ENCODE measurements at places on chromosomes 6 and 20.

GRCh38 chr6:39137245-39137644 lies 22.3 kb upstream of the SAYSD1 start:
- H3K4me1 ChIP-seq, result no peaks in the 10 kb centered on the region
- peak; percentile 69 for DNase-seq
- no peaks in the 10 kb centered on the region for H3K36me3 ChIP-seq
- H3K27me3 ChIP-seq, result peaks cover 6% of the 10 kb centered on the region
- H3K27ac ChIP-seq, result no peak overlapping the region

- no peaks in the 10 kb centered on the region for H3K36me3 ChIP-seq
- H3K27ac ChIP-seq, result no peak overlapping the region
- H3K4me3 ChIP-seq, result no peak overlapping the region
- no peak for DNase-seq
- H3K4me1 ChIP-seq, result no peaks in the 10 kb centered on the region
These were observed 349.7 kb upstream of the POU3F2 start for GRCh38 chr6:98484696-98485095.

DNA sequence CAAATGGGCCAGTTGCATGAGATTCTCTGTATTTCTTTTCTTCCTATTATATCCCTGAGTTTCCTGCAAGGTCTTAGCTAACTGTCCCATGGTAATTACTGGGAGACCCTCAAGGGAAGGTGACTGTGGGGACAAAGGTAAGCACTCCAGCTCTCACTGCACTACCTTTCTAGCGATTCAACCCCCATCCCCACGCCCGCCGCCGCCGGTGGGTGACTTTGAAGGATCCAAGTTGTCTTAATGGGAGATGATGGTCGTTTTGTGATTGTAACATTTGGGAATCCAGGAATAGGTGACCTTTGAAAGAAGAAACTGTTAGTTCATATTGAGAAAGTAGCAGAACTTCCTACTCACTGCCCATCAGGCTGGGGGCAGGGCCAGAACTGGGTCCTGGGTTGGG lies 265.5 kb downstream of the LRFN2 start:
- peaks cover 15% of the 10 kb centered on the region for H3K4me1 ChIP-seq
- H3K27me3 ChIP-seq, result peaks cover 13% of the 10 kb centered on the region
- no peaks in the 10 kb centered on the region for H3K36me3 ChIP-seq
- no peak for DNase-seq
- no peak overlapping the region for H3K27ac ChIP-seq
- no peak overlapping the region for H3K4me3 ChIP-seq

GRCh38 chr6:68730291-68731054 lies 95.4 kb downstream of the ADGRB3 start:
- H3K27me3 ChIP-seq, result no peaks in the 10 kb centered on the region
- no peaks in the 10 kb centered on the region for H3K4me1 ChIP-seq
- H3K36me3 ChIP-seq, result no peaks in the 10 kb centered on the region
- H3K4me3 ChIP-seq, result no peak overlapping the region
- DNase-seq, result no peak
- H3K27ac ChIP-seq, result no peak overlapping the region

DNA sequence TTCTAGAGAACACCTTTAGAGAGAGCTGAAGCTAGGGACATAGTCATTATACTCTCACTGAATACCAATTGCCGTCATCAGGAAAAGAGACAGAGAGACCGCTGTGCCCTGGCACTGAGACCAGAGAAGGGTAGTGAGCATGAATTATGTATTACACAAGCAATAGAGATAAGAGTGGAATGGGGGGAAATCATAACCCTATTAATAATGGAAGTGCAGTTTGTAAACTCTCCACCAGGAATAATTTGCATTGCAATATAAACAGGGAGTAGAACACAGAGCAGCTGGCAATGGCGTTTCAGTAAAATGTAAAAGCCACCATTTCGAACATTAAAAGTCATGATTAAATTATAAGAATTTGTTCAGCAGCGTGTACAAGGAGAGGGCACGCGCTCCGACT lies 244.5 kb downstream of the MAFB start:
- H3K27me3 ChIP-seq, result no peaks in the 10 kb centered on the region
- no peak overlapping the region for H3K4me3 ChIP-seq
- H3K36me3 ChIP-seq, result no peaks in the 10 kb centered on the region
- no peak for DNase-seq
- H3K4me1 ChIP-seq, result no peaks in the 10 kb centered on the region

DNA sequence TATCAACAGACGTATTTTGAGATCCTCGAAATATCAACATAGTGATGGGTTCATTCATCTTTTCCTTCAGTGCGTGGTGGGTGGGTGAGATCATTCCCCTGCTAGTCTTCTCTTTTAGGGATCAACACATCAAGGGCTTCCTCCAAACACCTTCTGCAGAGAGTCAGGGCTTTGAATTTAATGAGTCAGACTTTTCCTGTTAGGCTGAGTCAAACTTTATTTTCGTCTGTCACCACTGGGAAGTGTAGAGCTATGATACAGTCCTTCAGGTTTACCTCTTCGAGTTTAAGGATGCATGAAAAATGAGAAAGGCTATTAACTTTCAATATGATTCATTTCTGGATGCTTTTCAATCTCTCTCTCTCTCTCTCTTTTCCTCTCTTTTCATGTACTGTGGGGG lies 189.1 kb downstream of the BMP2 start:
- H3K36me3 ChIP-seq, result no peaks in the 10 kb centered on the region
- H3K4me3 ChIP-seq, result no peak overlapping the region
- H3K27me3 ChIP-seq, result no peaks in the 10 kb centered on the region
- no peak overlapping the region for H3K27ac ChIP-seq
- H3K4me1 ChIP-seq, result no peaks in the 10 kb centered on the region

GRCh38 chr6:52102405-52102804 lies 15.0 kb upstream of the PKHD1 start:
- H3K4me1 ChIP-seq, result no peaks in the 10 kb centered on the region
- no peak for DNase-seq
- H3K27ac ChIP-seq, result no peak overlapping the region

GRCh38 chr6:123329337-123329736 lies 307.4 kb downstream of the TRDN start:
- H3K27ac ChIP-seq, result no peak overlapping the region
- H3K36me3 ChIP-seq, result no peaks in the 10 kb centered on the region
- H3K4me3 ChIP-seq, result no peak overlapping the region
- H3K27me3 ChIP-seq, result no peaks in the 10 kb centered on the region
- DNase-seq, result no peak
- H3K4me1 ChIP-seq, result no peaks in the 10 kb centered on the region

- H3K27ac ChIP-seq, result no peak overlapping the region
- peaks cover 31% of the 10 kb centered on the region for H3K36me3 ChIP-seq
- DNase-seq, result no peak
These were observed 29.7 kb downstream of the CEP162 start for GRCh38 chr6:84197708-84198107.

- H3K27me3 ChIP-seq, result no peaks in the 10 kb centered on the region
- H3K4me1 ChIP-seq, result no peaks in the 10 kb centered on the region
- no peak for DNase-seq
These were observed 100.6 kb downstream of the MAP3K4 start for GRCh38 chr6:161091972-161092701.

- H3K36me3 ChIP-seq, result peaks cover 62% of the 10 kb centered on the region
- DNase-seq, result no peak
- H3K27me3 ChIP-seq, result no peaks in the 10 kb centered on the region
- no peak overlapping the region for H3K4me3 ChIP-seq
- H3K27ac ChIP-seq, result no peak overlapping the region
These were observed 16.6 kb downstream of the MCM9 start for GRCh38 chr6:118918329-118918725.

- no peaks in the 10 kb centered on the region for H3K36me3 ChIP-seq
- DNase-seq, result no peak
- peaks cover 2% of the 10 kb centered on the region for H3K4me1 ChIP-seq
- H3K4me3 ChIP-seq, result no peak overlapping the region
- H3K27me3 ChIP-seq, result peaks cover 14% of the 10 kb centered on the region
These were observed 1.1 kb downstream of the SRMS start for GRCh38 chr20:63546256-63546955.

GRCh38 chr6:144745439-144745838 lies 460.3 kb downstream of the UTRN start:
- no peak overlapping the region for H3K27ac ChIP-seq
- H3K4me1 ChIP-seq, result peaks cover 2% of the 10 kb centered on the region
- no peak overlapping the region for H3K4me3 ChIP-seq
- peaks cover 15% of the 10 kb centered on the region for H3K36me3 ChIP-seq
- no peaks in the 10 kb centered on the region for H3K27me3 ChIP-seq
- no peak for DNase-seq

DNA sequence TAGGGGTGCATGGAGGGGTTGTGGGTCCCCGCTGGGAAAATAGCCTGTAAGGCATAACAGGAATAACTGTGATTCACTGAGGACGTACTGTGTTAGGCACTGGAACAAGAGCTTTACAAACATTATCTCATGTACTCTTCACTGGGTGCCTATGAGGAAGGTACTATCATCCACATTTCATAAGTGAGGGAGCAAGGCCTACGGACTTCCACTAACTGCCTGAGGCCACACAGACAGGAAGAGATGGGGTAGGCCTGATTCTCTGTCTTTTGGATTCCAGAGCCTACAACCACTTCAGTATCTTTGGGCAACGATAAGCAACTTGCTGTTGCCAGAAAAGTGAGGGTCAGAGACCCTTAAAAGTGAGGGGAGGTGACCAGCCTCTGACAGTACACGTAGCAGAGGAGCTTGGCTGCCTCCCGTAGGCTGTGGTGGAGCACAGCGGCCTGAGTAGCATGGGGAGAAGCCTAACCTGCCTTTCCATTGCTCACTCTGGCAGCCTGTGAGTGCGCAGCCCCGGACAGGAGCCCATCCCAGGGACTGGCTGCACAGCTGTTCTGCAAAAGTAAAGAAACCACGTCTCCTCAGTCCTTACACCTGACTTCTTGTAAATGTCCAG lies 30.4 kb downstream of the PSMB1 start:
- H3K4me3 ChIP-seq, result no peak overlapping the region
- peaks cover 32% of the 10 kb centered on the region for H3K27me3 ChIP-seq
- no peak overlapping the region for H3K27ac ChIP-seq
- no peak for DNase-seq

DNA sequence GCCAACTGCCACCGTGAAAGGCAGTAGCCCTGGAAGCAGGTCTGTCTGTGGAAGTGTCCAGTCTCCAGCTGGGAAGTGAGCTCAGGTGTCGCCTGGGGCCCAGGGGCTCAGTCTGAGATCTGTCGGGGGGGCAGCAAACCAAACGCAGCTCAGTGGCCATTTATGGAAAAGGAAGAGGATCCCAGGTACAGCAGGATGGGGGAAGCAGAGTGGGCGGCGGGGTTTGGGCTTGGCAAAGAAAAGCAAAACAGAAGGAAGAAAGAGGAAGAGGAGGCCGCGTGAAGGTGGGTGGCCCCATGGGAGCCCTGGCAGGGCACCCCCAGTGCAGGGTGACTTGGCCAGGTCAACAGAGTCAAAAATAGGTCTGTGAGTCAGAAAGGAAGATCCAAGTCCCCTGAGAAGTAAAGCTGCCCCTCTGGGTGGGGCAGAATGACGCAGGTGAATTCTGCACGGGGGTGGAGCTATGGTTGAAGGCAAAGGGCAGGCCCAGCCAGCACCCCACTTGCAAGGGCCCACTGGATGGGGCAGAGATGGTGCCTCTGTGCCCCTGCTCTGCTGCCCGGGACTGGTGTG lies 5.3 kb downstream of the PXDC1 start:
- no peak for DNase-seq
- no peaks in the 10 kb centered on the region for H3K36me3 ChIP-seq
- H3K27ac ChIP-seq, result no peak overlapping the region
- no peak overlapping the region for H3K4me3 ChIP-seq
- H3K27me3 ChIP-seq, result peaks cover 29% of the 10 kb centered on the region

GRCh38 chr20:15179381-15179780 lies 842.0 kb upstream of the FLRT3 start:
- no peak for DNase-seq
- H3K4me1 ChIP-seq, result no peaks in the 10 kb centered on the region
- H3K4me3 ChIP-seq, result no peak overlapping the region
- no peak overlapping the region for H3K27ac ChIP-seq
- no peaks in the 10 kb centered on the region for H3K36me3 ChIP-seq

GRCh38 chr6:169915769-169916550 lies 164.5 kb downstream of the ERMARD start:
- H3K4me1 ChIP-seq, result peaks cover 5% of the 10 kb centered on the region
- peaks cover 4% of the 10 kb centered on the region for H3K27me3 ChIP-seq
- H3K4me3 ChIP-seq, result no peak overlapping the region
- no peak for DNase-seq
- no peaks in the 10 kb centered on the region for H3K36me3 ChIP-seq

- H3K27me3 ChIP-seq, result no peaks in the 10 kb centered on the region
- peaks cover 49% of the 10 kb centered on the region for H3K36me3 ChIP-seq
- DNase-seq, result no peak
- H3K4me3 ChIP-seq, result no peak overlapping the region
These were observed 79.9 kb downstream of the PREX1 start for GRCh38 chr20:48747840-48748414.

- H3K27me3 ChIP-seq, result no peaks in the 10 kb centered on the region
- H3K27ac ChIP-seq, result no peak overlapping the region
- no peak for DNase-seq
- no peak overlapping the region for H3K4me3 ChIP-seq
These were observed 76.4 kb upstream of the ADGRF4 start for GRCh38 chr6:47621838-47622449.

GRCh38 chr6:109794201-109794923 lies 103.3 kb downstream of the FIG4 start:
- H3K4me1 ChIP-seq, result peaks cover 3% of the 10 kb centered on the region
- no peaks in the 10 kb centered on the region for H3K36me3 ChIP-seq
- H3K4me3 ChIP-seq, result no peak overlapping the region

DNA sequence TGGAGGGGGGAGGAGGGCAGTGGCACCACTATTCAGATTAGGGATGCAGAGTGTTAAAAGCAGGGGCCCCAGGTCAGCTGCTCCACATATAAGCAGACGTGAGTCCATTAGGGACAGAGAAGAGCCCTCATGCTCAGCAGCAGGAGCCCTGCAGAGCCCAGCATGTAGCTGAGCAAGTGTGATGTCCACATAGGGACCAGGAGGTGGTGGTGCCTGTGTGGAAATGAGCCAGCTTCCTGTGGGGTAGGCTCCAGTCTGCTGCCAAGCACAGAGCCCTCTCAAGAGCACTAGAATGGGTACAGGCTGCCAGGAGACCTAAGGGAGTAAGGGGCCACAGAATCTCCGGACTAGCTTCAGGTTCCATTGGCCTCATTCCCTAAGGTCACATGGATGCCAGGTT lies 57.9 kb upstream of the MLN start:
- no peak overlapping the region for H3K4me3 ChIP-seq
- H3K4me1 ChIP-seq, result peaks cover 46% of the 10 kb centered on the region
- peaks cover 25% of the 10 kb centered on the region for H3K27me3 ChIP-seq
- H3K27ac ChIP-seq, result no peak overlapping the region
- DNase-seq, result no peak

- no peak overlapping the region for H3K27ac ChIP-seq
- no peak overlapping the region for H3K4me3 ChIP-seq
- H3K27me3 ChIP-seq, result no peaks in the 10 kb centered on the region
- DNase-seq, result no peak
- no peaks in the 10 kb centered on the region for H3K4me1 ChIP-seq
These were observed 35.0 kb upstream of the BTBD3 start for GRCh38 chr20:11882651-11883050.

GRCh38 chr20:43746344-43747137 lies 19.7 kb upstream of the GTSF1L start:
- no peaks in the 10 kb centered on the region for H3K27me3 ChIP-seq
- H3K36me3 ChIP-seq, result no peaks in the 10 kb centered on the region
- no peak for DNase-seq

All from activated CD4-positive, alpha-beta T cell treated with anti-CD3 and anti-CD28 coated beads, Interleukin-2, amount 10 ng/mL, durations not matched to agents 7 days and 5 days (primary cell).